ENCODE measurements at places on chromosomes 2 and 18.

DNA sequence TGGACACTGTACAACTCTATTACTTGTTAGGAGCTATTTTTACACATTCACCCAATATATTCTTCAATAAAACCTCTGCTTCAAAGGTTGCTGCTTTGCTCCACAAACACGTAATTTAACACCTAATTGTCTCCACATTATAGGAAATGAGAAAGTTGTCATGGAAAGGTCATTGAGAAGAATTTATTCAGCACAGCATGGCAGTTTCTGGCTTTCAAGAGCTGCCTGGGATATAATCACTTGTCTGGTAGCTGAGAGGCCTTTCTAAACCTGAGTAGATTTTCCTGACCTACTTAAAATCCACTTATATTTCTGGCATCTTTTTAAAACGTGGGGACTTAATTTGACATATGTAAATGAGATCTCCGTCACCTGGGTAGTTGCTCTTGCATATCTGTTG, 216.1 kb downstream of the ZNF804A start:
- no peak for DNase-seq

- DNase-seq = no peak
Observed at GRCh38 chr2:191486584-191487320, 191.2 kb upstream of the NABP1 start.

DNA sequence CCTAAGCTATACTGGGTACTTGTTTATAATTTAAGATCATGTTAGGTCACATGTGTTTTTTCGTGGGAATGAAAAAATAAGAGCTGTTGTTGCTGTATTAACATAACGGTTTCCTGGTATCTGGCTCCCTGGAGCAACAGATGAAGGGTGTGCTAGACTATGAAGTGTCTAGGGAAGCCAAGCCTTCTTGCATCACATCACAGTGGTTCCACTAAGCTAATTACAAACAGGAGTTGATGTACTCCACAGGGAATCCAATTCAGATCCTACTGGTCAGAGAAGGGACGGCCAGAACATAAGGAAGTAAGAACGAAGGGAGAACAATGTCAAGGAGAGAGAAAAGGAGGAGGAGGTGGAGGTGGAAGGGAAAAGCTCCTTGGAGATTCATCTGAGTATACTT, 193.0 kb upstream of the CYP26B1 start:
- DNase-seq = no peak

GRCh38 chr18:20966795-20967194, 144.8 kb downstream of the ROCK1 start:
- no peak for DNase-seq

DNA sequence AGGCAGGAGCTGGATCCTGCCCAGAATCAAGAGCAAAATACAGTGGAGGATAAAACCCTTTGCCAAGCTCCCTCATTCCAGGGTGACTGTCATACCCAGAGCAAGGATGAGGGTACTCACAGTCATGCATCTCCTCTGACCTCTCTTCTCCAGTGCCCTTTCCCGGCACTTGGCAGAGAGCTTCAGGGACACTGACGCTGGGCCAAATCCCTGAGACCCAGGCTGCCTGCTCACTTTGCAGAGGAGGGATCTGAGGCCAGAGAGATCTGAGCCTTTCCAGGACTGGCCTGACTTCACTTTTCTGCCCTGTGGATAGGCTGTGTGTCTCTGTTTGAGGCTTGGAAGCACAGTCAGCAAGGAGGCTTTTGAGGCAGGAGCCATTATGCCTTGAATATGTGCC, 330.0 kb downstream of the CELF4 start:
- DNase-seq = no peak

DNA sequence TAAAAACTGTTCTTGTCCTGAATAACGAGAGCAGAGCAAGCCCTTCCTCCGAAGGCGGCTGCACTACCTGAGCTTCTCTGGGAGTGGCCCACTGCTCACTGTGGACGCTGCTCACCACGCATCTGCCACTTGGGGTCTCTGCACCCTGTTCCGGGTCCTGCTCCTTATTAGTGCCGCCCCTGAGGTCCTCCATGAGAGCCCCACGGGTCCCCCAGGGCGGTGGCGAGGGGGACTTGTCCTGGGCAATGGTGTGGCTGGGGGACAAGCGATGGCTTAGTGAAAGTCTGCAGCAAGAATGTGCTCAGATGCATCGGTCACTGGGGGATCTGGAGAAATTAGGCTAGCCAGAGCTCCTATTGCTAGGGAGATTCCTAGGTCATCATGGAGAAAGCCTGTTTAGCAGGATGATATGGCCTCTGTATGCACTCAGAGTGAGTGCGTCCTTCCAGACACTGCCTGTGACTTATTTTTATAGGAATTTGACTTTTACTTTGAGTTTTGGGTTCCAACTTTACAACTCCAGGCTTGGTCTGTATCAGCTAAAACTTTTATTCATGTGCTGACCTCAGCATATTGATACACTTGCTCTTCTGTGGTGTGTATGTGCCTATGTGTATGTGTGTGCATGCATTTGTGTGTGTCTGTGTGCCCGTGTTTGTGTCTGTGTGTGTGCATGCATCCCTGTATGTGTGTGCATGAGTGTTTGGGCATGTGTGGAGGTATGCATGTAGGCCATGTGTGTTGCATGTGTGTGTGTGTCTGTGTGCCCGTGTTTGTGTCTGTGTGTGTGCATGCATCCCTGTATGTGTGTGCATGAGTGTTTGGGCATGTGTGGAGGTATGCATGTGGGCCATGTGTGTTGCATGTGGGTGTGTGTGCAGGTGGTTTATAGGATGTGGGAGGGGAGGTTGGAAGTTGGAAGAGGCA, 129.5 kb downstream of the SNTG2 start:
- DNase-seq = no peak

- DNase-seq = no peak
Observed at GRCh38 chr2:85853499-85854165, 35.2 kb downstream of the ST3GAL5 start.

GRCh38 chr2:26983746-26984145, 13.3 kb downstream of the MAPRE3 start:
- no peak for DNase-seq

All from stimulated activated CD8-positive, alpha-beta memory T cell treated with anti-CD3 and anti-CD28 coated beads, Interleukin-4, amount 100 ng/mL, for 4 hours (primary cell).